Stimulated activated CD4-positive, alpha-beta T cell treated with anti-CD3 and anti-CD28 coated beads, Interleukin-1b, Interleukin-23, amount 100 ng/mL, for 1 hour (primary cell): ENCODE measurements at places on chromosomes 3 and 15.
A peak's percentile ranks its signal among the peaks of the same experiment; 100 is the strongest.

DNA sequence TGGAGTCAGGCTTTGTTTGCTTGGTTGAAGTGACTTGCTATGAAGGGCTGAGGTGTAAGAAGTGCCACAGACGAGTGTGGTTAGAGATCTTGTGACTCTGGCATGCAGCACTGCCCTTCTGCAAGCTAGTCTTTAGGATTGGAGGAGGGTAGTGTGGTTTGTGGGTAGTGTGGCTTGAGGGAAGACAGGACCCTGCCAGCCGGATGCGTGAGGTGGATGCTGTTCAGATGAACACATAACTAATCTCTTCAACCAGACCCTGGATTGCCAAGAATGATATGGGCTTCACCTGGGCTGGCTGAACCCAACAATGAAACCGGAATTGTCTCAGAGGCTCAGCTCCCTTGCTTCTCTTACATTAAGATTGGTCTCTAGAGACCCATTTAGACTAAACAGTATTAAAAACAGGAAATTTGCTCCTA is 32.7 kb downstream of the STARD9 start:
- DNase-seq = no peak

DNA sequence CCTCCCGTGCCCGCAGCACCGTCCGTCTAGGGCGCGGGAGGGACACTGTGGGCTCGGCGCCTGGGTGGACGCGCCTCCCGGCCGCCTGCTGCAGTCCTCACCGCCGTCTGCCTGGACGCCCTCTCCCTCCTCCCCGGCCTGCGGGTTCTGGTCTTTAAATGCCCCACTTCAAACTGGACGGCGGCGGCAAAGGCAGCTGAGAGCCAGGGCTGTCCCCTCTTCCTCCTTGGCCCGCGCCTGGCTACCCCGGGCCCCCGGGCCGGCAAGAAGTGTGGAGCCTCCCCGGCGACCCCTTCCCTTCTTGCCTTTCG is 426 bp downstream of the CBLB start:
- DNase-seq = peak; percentile 10

DNA sequence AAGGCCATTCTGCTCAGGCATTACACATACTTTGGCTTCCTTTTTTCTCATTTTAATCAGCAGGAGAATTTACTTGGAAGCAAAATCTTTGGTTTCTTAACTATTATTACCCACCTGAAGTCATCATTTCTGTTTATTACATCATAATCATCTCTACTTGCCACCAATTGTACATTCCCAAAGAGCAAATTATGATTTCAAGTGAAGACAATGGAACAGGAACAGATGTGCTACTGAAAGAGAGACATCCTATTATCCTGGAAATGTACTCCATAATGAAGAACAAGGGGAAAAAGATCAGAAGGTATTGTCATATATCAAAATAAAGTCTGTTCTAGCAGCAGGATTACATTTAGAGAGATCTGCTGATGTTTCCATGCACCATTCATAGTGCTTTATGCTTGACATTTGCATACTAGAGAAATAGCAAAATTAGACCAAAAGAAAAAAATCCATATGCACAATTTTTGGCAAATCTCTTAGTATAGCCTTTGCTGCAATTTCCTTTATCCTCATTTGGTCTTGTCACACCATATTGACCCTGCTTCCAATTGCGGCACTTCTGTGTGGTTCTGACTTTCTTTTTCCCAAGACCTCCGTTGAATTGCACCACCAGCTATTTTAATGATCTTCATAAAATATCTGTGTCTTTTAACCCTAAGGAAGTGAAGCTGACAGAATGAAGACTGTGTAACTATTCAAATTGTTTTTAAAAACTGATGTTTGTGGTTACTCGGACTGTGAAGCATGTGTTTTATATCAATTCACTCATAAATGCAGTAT is 683.8 kb downstream of the ZNF385D start:
- no peak for DNase-seq

DNA sequence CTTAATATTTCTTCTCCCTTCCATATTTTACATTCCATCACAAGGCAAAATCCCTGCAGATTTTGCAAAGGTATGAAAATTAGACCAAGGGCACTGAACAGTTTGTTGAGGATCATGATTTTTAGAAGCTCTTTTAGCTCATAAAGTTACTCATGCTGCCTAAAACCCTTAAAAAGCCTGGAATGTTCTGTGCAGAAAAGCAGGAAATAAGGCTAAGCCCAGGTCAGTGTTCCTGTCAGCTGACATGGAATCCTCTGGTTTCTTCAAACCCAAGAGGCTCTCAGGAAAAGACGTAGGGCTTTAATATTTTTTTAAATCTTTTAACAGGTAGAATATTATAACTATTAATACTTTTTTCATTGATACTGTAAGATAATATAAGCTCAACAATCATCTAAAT is 8.2 kb downstream of the CBLB start:
- DNase-seq = no peak

GRCh38 chr3:9937486-9938238 is 4.0 kb downstream of the CRELD1 start:
- no peak for DNase-seq

DNA sequence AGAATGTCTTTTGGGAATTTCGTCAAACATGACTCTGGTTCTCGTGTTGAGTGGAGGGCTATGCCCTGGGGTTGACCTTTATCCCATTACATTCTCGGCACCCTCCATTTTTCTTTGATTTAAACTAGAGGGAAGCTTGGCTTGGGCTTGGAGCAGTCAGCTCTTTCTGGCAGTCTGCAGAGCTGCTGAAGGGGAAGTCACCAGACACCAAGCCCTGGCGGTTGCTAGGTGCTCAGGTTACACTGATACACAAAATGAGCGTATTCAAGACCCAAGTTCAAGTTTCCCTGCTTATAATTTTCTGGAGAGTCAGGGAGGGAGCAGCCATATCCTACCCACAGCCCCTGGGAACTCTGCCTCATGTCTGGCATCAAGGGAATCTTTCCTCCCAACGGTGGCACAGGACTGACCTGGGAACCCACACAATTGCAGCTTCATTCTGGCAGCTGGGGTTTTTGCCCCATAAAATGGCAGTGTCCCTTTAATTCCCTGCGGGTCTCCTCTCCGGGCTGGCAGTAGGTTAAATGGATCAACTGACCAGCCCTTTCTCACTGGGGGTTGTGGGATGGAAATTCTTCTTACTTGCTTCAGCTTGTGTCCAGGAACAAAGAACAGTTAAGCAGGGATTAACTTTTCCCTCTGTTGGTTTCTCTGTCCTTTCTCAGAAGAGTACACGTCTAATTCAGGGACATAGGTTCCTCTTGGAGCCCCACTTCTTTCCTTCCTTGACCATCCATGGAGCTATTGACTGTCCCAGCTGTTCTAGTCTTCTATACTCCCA is 110.0 kb upstream of the DLG1 start:
- no peak for DNase-seq

DNA sequence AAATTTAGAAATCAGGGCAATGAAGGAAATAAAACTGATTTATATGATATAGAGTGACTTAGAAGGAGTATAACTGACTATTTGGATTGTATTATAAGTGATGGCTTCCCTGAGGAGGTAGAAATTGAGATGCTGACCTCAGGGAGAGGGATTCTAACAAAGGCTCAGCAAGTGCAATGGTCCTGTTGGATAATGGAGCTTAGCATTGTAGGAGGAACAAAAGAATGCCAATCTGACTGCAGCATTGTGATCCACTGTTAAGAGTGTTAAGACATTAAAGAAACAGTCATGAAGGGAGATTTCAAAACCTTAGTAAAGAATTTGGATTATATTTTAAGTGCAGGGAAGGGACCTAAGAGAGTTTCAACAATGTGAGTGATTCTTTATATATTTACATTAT is 158.4 kb upstream of the NAALADL2 start:
- no peak for DNase-seq

DNA sequence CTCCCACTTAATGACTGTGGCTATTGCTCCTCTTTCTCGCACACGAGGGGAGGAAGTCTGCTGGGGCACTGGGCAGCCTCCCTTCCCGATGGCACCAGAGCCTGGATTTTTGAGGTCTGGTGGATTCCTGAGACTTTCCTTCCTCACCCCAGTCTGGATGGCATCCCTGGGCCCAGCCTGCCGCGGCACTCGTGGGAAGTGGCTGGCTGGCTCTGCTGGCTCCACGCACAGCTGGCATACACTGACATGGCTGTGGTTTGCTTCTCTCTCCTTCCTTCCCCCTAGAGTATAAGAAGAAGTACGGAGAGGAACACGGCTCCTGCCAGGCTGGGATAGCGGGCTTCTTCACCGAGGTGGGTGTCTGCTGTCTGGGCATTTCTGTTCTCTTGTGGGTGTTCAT is 319.8 kb upstream of the LRRFIP2 start:
- no peak for DNase-seq
